Astrocyte (in vitro differentiated cells and primary cell): ENCODE measurements at places on chromosomes 12 and 14.

- no peak for DNase-seq
Measured at GRCh38 chr14:59330455-59330854, 134.7 kb downstream of the GPR135 start.

DNA sequence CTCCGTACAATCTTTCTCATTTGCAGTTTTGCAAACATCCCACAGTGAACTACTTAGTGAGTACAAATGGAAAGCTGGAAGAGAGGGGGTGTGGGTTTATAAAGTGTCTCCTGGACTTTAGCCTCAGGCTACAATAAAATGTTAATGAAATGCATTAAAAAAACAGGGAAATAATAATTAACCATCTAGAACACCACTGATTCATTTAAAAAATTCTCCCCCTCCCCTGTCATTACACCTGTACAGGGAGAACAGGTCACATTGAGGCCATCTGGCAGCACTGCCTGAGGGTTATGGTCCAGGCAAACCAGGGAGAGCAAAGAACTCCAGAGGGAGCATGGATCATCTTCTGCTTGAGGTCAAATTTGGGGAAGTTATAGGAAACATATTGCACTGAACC is 96.3 kb downstream of the TSPAN8 start:
- no peak for DNase-seq

- no peak for DNase-seq
Measured at GRCh38 chr14:73718418-73719251, 4.5 kb upstream of the PNMA1 start.

- peak; percentile 5 for DNase-seq
Measured at GRCh38 chr12:39830852-39831520, 211.4 kb upstream of the ABCD2 start.

- no peak for DNase-seq
Measured at GRCh38 chr14:101824339-101824727, 62.8 kb downstream of the PPP2R5C start.

GRCh38 chr12:18217966-18218365 is 43.4 kb upstream of the PIK3C2G start:
- DNase-seq: peak; percentile 48

DNA sequence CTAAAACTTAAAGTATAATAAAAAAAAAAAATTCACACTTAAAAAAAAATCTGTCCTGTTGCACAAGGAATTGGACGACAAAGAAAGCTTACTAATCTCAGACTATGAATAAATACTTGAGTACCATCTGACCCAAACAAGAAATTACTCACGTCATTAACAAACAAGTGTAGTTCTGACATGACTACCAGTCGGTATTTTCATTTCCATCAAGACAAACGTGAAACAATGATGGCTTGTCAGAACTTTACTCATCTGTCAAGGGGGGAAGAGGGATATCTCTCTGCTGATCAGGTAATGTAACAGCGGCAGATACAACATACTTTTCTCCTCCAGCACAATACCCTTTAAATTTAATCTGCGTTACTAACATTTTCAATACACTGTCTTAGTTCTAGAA is 78.3 kb downstream of the CDK17 start:
- no peak for DNase-seq

- no peak for DNase-seq
Measured at GRCh38 chr12:5230861-5231260, 187.2 kb downstream of the KCNA5 start.

- DNase-seq: peak; percentile 57
Measured at GRCh38 chr14:35829449-35829848, 3.3 kb downstream of the BRMS1L start.
